ENCODE measurements at places on chromosomes 5 and 9.

GRCh38 chr9:133204993-133205336, 4.1 kb downstream of the OBP2B start:
- no peak for DNase-seq

GRCh38 chr5:82349652-82350051, 71.5 kb upstream of the RPS23 start:
- DNase-seq, result no peak

DNA sequence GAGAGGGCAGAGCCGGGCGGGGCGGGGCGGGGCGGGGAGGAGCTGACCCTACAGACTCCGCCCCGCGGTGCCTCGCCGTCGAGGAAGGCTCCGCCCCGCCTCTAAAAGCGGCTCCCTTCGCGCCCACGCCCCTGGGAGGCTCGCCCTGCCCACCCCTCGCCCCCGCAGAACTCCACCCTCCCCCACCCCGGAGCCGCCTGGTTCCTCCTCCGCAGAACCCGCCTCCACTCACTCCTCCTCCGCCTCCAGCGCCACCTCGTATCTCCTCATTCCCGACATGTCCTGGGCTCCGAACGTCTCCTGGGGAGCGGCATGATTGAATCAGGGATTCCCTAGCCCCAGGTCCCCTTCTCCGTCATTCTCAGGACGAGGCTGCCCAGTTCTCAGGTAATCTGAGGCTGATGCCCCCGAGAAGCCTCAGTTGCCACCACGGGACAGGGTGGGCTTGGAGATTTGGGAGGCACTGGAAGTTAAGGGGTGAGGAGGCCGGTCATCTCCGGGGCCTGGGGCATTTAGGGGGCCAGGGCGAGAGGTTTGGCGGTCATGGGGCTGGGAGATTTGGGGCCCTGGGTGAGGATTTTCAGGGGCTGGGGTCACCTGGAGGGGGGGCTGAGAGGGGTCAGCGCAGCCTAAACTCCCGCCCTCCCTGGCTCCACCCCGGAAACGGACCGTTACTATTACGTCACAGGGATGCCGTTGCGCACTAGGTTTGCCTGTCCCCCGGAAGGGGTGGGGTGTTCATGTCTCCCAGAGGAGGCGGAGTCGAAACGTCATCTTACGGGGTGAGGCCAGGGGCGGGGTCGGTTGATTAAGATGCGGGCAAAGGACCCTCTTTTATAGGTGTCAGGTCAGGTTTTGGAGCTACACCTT, 3.2 kb upstream of the CCL27 start:
- peak; percentile 89 for DNase-seq

DNA sequence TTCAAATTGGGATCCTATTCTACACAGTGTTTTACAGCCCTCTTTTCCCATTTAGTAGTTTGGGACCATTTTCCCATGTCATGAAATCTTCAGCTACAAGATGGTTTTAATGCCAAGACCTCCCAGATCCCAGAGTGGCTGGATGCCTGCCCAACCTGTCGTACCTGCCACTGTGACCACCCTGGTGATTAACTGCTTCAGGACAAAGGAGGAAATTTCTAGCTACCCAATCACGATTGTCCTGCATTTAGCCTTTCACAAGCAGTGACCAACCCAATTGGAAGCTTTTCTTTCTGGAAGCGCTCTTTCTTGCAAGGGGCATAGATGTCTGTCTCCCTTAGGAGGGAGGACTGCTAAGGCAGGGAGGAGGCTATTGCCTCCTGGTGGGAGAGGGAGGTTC, 13.8 kb downstream of the IL9 start:
- DNase-seq, result no peak

- DNase-seq, result peak; percentile 89
Measured at GRCh38 chr5:172173564-172174153, 14.4 kb downstream of the STK10 start.

GRCh38 chr5:106459541-106459940, 1211.2 kb downstream of the EFNA5 start:
- DNase-seq, result no peak

DNA sequence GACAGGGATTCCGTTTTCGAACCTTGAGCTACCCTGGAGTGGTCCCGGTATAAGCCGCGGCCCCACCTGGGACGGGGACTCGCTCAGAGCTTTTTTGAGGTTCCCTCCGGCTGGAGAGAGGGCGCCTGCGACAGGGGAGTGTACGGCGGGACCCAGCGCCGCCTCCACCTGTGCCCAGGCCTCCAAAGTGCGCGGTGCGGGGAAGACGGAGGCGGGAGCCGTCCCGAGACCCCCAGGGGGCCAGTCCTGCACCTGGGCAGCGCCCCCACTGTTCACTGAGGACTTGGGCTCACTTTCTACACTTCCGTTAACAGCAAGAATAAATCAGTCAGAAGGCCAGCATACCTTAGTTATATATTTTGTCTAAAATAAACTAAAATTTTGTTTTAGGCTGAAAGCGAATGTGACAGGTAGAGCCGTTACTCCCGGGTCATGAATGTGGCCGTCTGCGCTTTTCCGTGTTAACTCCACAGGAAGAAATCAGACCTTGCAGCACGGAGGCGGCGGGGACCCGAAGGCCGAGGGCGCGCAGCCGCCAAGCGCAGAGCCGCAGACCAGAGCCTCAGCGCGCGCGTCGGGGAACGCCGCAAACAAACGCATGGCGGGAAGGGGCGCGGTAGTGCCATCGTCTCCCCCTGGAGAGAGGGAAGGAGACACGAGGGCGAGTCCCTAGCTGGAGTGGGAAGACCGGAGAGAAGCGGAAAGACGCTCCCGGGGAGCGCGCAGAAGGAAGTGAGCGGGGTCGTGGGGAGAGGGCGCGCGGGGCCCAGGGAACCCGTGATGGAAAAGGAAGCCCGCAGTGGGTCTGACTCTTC, 14.1 kb downstream of the TRIM7 start:
- DNase-seq, result peak; percentile 35
